GOT3 (cell line): ENCODE measurements at places on chromosomes 3 and 15.

DNA sequence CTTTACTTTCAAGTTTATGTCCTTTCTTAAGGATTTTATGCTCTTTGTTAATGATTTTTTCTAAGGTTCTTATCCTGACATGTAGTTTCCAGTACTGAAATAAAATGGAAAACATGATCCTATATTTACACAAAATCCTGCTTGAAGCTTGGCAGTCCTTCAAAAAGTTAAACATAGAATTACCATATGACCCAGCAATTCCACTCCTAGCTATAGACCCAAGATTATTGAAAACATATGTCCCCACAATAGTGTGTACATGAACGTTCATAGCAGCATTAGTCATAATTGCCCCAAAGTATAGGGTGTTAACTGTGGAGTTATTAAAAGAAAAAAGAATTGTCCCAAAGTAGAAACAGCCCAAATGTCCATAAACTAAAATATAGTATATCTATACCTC, 33.2 kb downstream of the ITGB5 start:
- DNase-seq, result no peak

- DNase-seq, result no peak
Measured at GRCh38 chr15:62085740-62086139, 19.0 kb downstream of the C2CD4A start.

GRCh38 chr15:63968700-63969099, 77.6 kb downstream of the DAPK2 start:
- no peak for DNase-seq

DNA sequence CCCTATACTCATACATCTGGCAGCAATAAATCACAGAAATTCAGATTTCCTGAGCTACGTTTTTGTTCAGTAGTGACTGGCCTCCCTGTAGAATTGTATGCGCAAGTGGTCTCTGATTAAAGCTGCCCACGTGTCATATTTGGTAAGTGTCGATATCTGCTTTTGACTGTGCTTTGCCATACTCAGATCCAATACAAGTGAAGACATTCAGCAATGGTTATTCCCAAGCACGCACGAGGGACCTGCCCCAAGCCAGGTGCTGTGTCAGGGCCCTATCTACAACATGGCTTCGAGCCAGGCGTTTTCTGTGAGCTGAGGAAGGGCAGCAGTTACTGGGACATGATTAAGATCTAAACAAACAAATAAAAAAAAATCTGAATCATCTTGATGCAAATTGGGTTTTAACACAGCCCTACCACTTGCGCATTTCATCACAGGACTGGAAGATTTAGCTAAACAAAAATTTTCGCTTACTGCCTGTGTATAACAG, 47.2 kb upstream of the ICE2 start:
- DNase-seq, result no peak

- DNase-seq, result no peak
Measured at GRCh38 chr3:171811913-171812335, 1.6 kb upstream of the PLD1 start.

DNA sequence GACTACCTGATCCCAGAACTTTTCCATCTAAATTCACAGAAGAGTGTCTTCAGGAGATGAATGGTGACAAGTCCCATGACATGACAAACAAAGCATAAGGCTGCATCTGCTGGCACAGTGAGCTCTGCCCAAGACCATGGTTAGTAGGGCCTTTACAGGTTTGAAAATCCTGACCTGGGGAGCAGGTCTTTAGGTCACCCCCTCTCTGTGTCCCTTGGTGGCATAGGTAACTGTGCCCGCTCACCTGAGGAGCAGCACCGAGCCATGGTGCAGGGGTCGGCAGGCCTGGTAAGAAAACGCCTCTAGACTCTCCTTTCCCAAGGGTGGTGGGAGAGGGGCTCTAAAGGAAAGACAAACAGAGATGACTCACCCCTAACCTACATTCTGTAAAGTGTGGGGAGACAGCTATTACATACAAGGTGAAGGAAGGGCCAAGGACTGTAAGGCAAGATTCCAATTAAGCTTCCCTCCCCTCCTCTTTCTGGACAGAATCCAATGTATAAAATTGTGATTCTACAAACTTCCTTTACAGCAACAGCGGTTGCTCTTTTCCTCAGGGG, 74.0 kb downstream of the SATB1 start:
- no peak for DNase-seq

- no peak for DNase-seq
Measured at GRCh38 chr3:161913786-161914389, 417.3 kb downstream of the OTOL1 start.

DNA sequence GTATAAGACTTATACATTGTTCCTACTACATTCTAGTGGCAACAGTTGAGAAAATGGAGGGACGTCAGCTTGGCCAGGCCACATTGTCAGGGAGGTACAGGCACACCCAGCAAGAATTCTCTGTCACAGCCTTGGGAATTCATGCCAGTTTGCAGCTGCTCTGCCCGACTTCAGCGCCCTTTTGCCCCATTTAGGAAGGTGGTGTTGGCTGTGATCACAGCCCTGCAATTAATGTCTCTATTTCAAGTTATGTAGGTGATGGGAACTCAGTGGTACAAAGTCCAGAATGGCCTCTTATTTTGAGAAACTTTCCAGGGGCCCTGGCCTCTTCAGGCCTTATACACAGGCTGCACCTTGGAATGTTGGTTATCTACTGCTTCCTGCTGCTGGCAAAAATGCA, 26.7 kb downstream of the AMOTL2 start:
- no peak for DNase-seq

DNA sequence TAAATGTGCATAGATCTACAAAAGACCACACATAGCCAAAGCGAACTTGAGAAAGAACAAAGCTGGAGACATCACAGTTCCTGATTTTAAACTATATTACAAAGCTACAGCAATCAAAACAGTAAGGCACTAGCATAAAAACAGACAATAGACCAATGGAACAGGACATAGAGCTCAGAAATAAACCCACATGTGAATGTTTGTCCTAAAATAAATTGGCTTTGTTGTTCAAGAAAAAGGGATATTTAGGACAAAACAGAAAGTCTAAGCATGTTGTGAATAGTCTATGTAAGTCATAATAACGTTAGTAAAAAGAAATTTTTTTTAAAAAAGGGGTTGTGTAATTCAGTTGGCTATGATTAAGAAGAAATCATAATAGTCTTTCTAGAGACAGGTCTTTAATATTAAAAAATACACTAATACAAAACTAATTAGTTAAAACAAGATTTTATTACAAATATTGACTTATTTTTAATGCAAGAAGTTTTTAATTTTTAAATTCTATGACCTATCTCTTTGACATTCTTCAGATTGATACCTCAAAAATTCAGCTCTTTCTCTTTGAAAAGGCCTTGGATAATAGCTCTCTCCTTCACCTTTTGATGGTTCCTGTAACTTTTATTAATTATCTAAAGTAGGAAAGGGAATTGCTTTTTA, 11.6 kb downstream of the TMEM212 start:
- DNase-seq, result no peak

DNA sequence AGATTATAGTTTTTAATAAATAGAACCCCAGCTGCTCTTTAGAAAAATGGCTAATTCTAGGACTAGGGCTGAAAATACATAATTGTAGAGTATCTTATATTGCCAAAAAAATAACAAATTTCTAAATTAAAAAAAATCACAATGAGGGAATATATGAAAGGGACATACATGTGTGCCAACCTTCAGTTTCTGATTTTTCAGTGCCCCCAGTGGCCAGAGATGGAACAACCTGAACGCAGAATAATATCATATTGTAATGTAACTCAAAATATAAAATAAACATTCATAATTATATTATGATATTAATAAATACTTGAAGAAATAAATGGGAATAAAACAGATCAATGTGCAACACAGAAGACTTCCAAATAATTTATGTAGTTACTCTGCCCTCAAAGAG, 460.5 kb downstream of the ZNF385D start:
- no peak for DNase-seq
